Upper lobe of right lung (tissue), 1 donor: ENCODE measurements at places on chromosomes 7 and 10. TPM values are rescaled to one million over a fixed set of nuclear protein-coding genes. Genes with fewer than 3 reads are reported as not detected.

DNA sequence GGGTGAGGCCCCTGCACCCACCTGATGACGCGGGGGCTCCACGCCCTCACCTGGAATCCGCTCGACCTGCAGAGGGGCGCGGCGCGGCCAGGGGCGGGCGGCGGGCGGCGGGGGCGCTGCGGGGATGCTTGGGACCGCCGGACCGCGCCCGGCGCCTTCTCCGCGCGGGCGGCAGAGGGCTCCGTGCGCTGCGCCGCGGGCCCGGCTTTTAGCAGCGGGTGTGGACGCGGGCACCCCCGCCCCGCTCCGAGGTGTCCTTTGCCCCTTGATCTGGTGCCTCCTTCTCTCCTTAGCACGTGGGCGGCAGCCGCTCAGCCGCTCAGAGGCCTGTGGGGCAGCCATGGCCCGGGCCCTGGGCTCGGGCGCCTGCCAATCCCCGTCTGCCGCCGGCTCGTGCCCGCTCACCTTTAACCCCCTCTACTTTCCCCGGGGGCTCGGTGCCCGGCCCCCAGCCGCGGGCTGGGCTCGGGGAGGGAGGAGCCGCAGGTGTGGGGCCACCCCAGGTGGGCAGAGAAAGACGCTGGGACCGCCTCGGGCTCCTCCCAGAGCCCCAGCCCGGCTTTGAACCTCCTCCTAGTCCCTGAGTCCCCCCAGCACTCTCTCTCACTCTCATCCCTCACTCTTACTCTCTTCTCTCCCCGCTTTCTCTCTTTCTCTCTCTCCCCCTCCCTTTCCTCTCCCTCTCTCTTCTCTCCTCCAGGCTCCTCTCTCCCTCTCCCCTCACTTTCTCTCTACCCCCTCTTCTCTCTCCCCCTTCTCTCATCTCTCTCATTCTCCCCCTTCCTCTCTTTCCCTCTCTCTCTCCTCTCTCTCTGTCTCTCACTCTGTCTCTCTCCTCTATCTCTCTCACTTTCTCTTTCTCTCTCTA lies 19.7 kb upstream of the VPS37D start:
- no peak for DNase-seq

- peak; percentile 53 for DNase-seq
Observed at GRCh38 chr10:86374664-86375063, 8.1 kb upstream of the GRID1 start.

DNA sequence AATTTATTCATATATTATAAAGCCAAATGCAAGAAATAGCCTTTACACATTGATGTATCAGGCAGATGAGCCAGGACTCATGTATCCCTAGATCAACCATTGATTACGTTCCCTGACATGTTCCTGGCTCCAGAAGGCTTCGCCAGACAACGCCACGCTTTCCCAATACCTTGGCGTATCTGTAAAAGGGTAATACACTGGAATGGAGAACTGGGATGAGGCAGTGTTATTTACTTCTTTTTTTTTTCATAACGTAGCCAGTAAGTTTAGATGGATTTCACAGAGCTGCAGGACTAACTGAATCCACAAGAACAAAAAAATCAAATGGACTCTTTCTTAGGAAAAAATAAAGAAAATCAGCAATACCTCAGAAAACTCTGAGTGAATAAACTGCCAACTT lies 588.1 kb upstream of the SEMA3D start:
- no peak for DNase-seq

GRCh38 chr10:7547206-7547605 lies 119.6 kb downstream of the ITIH5 start:
- DNase-seq, result no peak

GRCh38 chr10:5491477-5491876 lies 7.9 kb downstream of the CALML5 start:
- DNase-seq, result peak; percentile 51

DNA sequence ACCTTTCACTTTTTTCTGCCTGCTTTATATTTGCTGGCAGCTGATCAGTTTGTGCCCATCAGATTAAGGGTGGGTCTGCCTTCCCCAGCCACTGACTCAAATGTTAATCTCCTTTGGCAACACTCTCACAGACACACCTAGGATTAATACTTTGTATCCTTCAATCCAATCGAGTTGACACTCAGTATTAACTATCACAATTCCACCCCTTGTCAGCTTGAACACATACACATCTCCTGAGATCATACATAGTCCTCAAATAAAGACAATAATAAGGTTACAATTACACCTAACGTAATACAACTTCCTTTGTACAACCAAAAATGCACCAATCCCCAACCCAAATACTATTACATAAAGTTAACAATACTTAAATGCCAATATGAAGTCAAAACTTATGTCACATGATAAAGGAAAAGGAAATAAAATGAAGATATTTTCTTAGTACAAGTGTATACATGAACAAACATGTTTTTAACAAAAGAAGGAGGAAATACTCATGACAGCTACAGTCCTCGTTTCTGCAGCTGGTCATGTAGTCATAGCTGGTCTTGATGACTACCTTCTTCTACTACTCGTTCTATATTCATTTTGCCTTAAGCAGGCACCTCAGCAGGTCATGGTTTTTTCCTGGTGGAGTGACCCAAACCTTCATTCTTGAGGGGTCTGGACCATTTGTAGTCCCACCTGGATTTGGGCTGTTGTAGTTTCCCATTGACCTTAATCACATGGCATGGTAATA lies 96.7 kb upstream of the CABCOCO1 start:
- DNase-seq, result no peak

DNA sequence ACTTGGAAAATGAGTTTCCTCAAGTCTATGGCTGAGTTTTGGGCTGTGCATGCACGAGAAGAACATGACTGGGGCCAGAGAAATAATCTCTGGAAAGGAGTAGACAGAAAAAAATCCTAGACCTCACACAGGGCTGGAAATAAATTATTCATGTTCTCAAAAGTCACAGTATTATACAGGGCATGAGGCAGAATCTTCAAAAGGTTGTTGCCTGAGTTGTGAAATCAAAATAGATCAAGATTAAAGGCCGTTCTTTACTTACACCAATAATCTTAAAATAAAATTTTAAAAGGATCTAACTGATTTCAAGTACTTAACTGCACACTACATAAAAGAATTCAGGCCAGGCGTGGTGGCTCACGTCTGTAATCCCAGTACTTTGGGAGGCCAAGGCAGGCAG lies 14.1 kb upstream of the CREM start:
- no peak for DNase-seq

- DNase-seq, result no peak
Observed at GRCh38 chr7:44547536-44548231, 6.6 kb upstream of the NPC1L1 start.

GRCh38 chr10:100303724-100304319 lies 17.3 kb upstream of the BLOC1S2 start:
- DNase-seq, result no peak

GRCh38 chr10:131047501-131047900 lies 264.0 kb downstream of the TCERG1L start:
- no peak for DNase-seq

DNA sequence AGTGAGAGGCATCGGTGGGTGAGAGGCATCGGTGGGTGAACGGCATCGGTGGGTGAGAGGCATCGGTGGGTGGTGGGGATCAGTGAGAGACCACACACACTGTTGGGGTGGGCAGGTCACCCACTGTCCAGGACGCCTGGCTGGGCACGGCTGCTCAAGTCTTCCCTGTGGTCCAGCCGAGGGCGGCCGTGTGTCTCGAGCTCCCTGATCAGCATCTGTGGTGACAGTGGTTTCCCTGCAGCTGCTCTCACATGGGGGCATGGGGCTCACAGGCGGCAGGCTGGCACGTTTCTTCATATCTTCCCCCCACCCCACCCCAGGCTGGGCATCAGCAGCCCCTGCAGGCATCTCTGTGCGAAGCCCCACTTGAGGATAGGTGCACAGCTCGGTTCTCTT lies 78.2 kb downstream of the NKX6-2 start:
- peak; percentile 51 for DNase-seq

GRCh38 chr7:116809636-116810266 lies 52.6 kb upstream of the CAPZA2 start:
- DNase-seq, result no peak

- DNase-seq, result no peak
Observed at GRCh38 chr7:107035446-107035845, 9.1 kb upstream of the PRKAR2B start.

- no peak for DNase-seq
Observed at GRCh38 chr7:50822110-50822509, 39.4 kb upstream of the GRB10 start.

Gene CCZ1
- total RNA-seq, result 56.7 TPM

Gene OR6V1
- not detected for total RNA-seq

Gene GRM8
- not detected for total RNA-seq

Gene TFR2
- total RNA-seq, result 0.41 TPM

Gene OR2A42
- not detected for total RNA-seq

Gene SLC26A3
- total RNA-seq, result not detected

Gene LRRD1
- total RNA-seq, result not detected

Gene DYDC2
- not detected for total RNA-seq

Gene CALML3
- not detected for total RNA-seq
